ENCODE measurements at places on chromosomes 16 and 17.
A peak's percentile ranks its signal among the peaks of the same experiment; 100 is the strongest.

- DNase-seq: no peak
Observed at GRCh38 chr17:72656130-72656763, 436.2 kb downstream of the SLC39A11 start.

GRCh38 chr16:87264634-87265033, 52.6 kb downstream of the C16orf95 start:
- no peak for DNase-seq

DNA sequence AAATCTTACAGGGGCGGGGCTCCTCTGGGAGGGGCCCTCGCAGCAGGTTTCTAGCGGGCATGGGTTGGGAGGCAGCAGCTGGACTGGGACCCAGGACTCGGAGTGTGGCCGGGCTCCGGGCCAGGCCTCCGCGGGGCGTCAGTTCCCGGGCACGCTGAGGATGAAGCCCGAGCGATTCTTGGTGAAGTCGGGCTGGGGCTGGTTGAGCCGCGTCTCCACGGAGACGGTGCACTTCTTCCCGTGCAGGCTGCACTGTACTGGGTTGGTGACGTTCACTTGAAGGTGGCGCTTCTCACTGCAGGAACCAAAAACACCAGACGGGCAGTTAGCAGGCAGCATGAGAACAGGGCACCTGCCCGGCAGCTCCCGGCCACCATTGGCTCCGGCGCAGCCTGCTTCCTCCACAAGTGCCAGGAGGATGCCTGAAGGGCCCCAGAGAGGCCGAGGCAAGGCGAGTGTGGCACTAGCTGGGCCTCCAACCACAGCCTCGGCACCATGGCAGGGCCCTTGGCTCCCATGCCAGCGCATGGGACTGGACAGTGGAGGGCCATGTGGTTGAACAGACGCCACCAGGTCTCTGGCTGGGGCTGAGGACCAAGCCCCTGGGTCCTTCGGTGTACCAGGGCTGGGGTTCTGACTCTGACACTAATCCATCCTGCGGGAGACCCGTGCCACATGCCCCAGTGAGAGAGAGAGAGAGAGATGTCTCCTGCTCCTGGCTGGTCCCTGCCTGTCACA, 8.0 kb downstream of the CDK5R1 start:
- DNase-seq: peak; percentile 69

- no peak for DNase-seq
Observed at GRCh38 chr16:71658771-71659170, 32.8 kb downstream of the MARVELD3 start.

GRCh38 chr16:79318143-79318899, 282.2 kb downstream of the MAF start:
- DNase-seq: peak; percentile 25

DNA sequence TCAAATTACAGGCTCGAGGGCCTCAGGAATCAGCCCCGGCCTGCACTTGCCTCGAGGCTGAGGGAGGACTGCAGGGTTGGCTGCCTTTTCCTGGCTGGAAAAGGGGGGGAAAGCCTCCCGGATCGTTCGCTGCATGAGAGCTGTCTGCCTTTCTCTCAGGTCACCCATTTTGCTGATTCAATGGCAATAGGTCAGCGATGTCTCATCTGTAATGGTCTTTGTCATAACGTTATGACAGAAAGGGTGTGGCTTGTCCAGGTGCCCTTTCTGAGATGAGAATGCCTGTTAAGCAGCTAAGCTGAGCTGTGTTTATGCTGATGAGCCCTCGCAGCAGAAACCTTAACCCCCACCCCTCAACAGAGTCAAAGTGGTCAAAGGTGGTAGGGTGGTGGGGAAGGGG, 81.8 kb downstream of the AKAP1 start:
- DNase-seq: no peak

DNA sequence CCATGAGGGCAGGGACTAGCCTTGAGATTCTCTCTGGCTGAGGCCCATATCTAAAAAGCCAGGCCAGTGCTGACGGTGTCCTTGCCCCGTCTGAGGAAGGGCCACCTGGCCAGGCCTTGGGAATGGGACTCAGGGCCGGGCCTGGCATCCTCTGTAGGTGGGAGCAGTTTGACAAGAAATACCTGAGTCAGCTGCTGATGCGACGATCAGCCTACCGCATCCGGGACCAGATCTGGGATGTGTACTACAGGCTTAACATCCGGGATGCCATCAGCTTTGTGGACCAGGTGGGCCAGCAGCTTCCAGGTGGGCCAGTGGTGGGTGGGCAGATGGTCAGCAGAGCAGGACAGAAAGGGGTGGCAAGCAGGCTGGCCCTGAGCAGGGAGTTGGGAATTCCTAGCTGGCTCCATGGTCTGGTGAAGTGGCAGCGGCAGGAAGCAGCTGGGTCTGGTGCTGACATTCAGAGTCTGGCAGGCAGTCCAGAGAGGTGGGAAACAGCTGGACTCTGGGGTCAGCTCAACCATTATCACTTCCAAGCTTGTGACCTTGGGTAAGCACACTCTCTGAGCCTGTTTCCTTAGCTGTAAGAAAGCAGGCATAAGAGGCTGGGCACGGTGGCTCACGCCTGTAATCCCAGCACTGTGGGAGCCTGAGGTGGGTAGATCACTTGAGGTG, 9.5 kb downstream of the SLC9A5 start:
- DNase-seq: no peak

GRCh38 chr17:72124438-72124775, 3.6 kb downstream of the SOX9 start:
- DNase-seq: no peak

GRCh38 chr16:3065069-3065741, at the start of gene IL32:
Gene IL32 (plus strand): TSS chr16:3065640. CDS start chr16:3065812, 172 bp downstream.
- no peak for DNase-seq

- no peak for DNase-seq
Observed at GRCh38 chr16:9567666-9568065, 476.2 kb downstream of the HAPSTR1 start.

GRCh38 chr17:5785867-5786509, 201.7 kb upstream of the NLRP1 start:
- no peak for DNase-seq

GRCh38 chr17:36088670-36089338, 1.1 kb downstream of the CCL3 start:
- no peak for DNase-seq

GRCh38 chr17:73498886-73499554, 145.2 kb downstream of the SDK2 start:
- no peak for DNase-seq

GRCh38 chr16:75304521-75305363, 53.3 kb upstream of the BCAR1 start:
- DNase-seq: no peak

- no peak for DNase-seq
Observed at GRCh38 chr17:82583720-82584234, 64.2 kb downstream of the FOXK2 start.

- peak; percentile 13 for DNase-seq
Observed at GRCh38 chr17:66661411-66662256, 173.3 kb upstream of the CACNG5 start.

DNA sequence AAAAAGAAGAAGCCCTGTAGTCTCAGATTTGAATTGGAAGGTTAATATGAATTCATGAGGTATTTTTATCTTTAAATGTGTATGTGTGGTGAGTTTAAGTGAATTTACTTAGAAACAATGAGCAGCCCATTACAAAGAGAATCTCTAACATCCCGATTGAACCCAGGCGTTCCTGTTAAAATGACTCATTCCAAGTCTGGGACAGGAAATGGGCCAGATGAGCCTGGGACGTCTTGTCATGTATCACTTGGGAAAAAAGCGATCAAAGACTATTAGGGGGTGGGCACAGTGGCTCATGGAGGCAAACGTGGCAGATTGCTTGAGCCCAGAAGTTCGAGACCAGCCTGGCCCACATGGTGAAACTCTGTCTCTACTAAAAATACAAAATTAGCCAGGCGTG, 81.6 kb downstream of the SEC14L1 start:
- no peak for DNase-seq

DNA sequence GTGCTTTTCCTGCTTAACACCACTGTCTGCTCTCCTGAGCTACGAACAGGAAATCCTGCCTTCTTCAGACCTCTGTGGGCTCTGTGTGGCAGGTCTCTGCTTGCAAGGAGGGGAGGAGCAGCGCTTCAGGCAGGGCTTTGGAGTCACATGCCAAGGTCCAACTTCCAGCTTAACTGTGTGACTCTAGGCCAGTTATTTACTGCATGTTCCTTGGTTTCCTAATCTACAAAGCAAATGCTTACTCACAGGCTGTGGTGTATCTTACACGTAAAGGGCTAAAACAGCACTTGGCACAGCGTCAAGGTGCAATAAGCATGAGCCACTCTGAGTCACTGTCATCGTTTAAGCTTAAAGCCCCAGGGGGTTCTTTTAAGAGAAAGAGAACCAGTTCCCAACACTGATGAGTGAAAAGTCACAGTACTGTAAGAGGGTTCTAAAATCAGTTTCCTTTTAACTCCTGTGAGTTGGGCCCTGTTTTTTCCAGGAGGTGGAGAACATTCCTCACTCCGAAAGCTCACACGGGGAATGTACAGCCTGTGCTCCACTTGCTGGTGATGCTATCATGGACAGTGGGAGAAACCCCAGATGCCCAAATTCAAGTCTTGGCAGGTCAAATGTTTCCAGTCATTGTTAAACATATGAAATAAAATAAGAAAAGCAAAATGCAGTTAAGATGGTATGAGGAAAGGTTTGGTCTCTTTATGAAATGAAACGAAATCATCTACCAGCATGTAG, 54.1 kb upstream of the BCAR1 start:
- DNase-seq: no peak

GRCh38 chr16:22073350-22073749, 19.0 kb upstream of the VWA3A start:
- DNase-seq: no peak

DNA sequence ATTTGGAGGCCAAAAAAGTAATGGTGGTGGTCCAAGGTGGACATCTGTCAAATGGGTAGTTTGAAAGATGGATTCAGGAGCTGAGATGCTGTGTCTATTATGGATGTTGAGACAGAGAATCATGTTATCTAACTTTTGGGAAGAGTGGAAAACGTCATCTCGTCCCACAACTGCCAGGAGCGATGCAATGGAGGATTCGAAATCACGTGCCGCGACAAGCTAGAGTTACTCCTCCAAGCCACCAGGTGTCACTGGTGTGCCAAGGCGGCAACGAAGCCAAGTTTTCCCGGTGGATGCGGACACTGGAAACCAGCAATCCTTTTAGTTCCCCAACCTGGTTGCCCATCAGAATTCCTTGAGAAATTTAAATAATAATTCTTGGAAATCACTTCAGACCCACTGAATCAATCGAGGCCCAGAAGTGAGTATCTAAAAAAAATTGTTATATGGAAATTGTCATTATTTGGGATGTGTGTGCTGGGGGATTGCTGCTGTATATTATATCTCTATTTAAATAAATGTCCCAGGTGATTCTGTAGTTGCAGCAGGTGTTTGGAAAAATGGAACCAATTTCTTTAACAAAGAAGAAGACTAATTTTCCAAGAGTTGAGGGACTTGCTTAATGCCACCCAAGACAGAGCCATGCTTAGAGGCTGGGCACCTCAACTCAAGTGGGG, 206.1 kb downstream of the HAPSTR1 start:
- no peak for DNase-seq

DNA sequence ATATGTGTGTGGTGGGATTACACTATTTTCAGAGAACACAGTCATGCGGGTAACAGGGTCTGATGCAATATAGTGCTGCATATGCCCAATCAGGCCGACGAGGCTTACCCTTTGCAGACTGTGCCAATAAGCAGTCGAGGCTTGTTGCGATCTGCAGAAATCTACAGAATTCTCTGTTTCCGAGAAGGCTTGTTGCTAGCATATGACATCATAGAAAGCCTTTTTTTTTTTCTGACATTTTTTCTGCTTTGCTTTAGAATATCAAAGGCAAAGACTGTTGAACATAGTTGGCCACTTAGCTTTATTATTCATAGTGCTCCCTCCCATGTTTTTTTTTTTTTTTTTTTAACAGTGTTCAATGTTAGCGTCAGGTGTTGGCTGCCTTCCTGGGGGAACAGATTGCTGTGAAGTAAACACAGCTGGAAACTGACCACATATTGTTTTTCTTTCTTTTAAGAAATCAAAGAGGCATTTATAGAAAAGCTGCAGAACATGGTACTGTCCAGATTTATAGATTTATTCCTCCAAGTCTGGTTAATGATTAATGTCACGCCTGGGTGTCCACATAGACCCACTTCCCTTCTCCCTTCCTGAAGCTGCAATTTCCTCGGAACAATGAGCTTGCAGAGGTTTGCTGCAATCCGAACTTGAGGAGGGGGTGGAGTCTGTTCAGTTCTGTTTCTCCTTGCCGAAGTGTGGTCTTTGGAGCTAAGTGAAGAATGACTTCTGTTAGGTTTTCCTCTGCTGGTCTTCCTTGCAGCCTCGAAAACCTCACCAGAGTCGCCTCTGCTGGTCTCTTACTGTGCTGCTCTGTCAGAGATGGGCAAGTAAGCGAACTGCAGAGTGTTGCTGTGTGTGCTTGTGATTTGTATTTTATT, 87.3 kb downstream of the MAP2K6 start:
- peak; percentile 68 for DNase-seq

GRCh38 chr16:57834936-57835335, 32.6 kb upstream of the KIFC3 start:
- DNase-seq: no peak

DNA sequence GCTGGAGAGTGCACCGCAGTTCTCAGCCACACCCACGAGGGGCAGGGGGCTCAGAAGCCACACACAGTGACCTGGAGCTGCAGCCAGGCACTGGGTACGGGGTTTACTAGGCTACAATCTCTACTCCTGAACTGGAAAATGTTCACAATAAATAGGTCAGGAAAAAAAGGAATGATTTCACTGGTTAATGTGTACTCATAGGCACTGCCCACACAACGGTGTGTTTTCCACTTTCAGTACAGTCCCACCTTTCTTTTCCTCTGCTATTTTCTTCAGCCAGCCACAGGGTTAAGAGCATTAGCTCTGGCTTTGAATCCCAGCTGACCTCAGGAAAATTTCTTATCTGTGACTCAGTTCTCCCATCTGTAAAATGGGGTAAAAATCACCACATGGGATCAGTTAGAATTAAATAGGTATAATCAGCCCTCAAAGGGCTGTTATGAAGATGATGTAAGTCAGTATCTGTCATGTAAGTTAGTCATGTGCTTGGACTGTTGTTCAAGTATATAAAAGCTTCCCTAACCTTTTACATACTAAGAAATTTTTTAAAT, 35.7 kb downstream of the ZCCHC14 start:
- DNase-seq: no peak

DNA sequence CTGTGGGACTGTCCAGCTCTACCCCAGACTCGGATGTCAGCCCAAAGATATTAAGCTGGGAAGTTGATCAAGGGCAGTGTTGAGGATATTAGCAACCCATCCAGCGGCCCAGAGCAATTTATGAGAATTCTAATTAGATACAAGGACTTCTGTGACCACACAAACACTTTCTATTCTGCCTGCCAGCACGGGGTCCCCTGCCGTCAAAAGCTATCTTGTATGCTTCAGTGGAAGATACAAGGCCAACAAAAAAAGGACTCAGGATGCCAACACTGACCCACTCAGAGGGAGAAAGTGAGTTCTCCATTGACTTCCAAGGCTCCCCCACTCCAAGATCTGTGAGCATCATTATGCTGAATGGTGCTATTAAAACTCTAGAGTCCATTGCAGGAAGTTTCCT, 390.7 kb downstream of the GRIN2A start:
- no peak for DNase-seq

Data from NCI-H1105 treated with DMSO at 0.1 percent for 48 hours (cell line).